ENCODE measurements at places on chromosomes 16 and 17.

DNA sequence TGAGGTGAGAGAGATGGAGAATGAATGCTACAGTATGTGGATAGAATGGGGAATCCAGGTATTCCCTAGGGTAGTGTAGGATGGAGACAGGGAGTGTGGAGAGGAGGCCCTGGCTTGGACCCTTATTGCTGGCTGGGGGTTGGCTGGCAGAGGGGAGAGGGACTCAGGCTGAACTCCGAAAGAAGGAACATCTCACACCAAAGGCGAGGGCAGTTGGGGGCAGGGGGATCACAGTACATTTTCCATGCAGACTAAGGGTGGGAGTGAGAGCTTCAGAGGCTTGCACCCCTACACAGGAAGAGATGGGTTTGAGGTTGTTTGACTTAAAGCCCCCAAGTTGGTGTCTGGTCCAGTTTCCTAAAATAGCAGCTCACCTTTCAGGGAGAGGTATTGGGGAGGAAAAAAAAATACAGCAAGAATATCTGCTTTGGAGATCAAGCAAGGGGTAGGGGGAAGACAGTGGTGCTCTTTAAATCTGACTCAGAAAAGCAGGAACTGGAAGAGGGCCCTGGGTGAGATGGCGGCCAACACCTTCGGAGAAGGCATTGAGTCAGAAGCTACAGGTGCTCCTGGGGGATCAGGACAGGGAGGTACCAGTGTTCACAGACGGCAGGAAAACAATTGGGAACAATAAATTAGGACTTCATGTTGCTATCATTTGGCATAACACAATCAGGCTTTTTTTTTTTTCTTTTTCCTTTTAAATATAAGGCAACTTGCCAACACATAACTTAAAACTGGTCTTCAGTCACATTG is 12.4 kb downstream of the TRAF4 start:
- DNase-seq = no peak

DNA sequence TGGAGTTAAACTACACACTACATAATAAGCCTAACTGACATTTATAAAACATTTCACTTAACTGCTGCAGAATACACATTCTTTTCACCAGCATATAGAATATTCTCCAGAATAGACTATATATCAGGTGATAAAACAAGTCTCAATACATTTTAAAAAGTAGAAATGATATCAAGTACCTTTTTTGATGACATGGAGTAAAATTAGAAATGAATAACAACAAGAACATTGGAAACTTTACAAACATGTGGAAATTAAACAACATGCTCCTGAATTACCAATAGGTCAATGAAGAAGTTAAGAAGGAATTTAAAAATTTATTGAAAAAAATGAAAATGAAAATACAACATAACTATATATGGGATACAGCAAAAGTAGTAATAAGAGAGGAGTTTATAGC is 47.5 kb upstream of the CES5A start:
- DNase-seq = no peak

GRCh38 chr16:3861808-3862451 is 18.6 kb downstream of the CREBBP start:
- DNase-seq = peak; percentile 37

GRCh38 chr17:67262435-67263117 is 17.6 kb upstream of the HELZ start:
- DNase-seq = no peak

- DNase-seq = no peak
These were observed 321.7 kb downstream of the C16orf95 start for GRCh38 chr16:86995456-86995855.

DNA sequence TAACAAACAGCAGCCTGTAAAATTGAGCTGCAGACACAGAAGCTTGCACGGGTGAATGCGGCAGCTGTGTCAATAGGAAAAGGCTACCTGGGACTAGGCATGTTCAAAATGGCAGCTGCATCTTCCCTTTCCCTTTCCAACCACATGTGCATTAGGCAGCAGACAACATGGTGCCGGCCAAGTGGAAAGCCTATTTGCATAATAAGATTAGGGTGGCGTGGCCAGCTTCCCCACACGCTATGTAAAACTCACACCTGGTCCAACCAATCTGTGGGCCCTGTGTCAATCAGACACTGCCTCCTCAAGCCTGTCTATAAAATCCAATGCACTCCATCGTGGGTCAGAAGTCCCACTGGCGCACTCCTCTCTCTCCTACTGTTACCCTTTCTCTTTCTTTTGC is 61.0 kb upstream of the RBBP6 start:
- no peak for DNase-seq

DNA sequence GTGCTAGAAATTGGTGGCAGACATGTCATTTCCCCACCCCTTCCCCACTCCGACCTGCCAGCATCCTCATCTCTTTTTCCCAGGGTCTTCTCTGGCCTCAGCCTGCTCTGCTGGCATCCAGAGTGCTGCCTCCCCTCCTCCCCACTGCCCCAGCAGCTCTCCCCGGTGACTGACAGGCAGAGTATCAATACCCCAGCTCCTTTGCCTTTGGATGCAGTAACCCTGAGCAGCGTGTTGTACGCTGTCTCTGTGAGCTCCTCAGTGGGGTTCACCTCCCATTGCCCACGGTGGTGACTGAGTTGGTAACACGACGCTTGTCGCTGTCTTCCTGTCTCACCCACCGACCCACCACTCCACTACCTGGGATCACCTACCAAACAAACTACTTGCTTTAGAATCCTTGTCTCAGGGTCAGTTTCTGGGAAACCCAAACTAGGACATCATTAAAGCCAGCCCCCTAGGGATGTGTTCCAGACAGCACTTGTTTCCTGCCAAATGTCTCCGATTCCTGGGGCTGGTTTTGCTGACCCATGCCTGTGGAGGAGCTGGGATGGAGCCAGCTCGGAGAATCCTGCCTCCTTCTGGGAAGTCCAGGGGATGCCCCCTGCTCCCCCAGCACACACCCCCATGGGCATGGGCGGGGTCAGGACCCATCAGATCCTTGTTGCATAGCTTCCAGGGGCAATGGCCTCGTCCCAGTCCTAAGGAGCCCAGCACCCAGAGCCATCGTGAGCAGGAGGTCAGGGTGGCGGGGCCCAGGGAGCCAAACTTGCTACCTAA is 8.3 kb upstream of the SBK1 start:
- no peak for DNase-seq

DNA sequence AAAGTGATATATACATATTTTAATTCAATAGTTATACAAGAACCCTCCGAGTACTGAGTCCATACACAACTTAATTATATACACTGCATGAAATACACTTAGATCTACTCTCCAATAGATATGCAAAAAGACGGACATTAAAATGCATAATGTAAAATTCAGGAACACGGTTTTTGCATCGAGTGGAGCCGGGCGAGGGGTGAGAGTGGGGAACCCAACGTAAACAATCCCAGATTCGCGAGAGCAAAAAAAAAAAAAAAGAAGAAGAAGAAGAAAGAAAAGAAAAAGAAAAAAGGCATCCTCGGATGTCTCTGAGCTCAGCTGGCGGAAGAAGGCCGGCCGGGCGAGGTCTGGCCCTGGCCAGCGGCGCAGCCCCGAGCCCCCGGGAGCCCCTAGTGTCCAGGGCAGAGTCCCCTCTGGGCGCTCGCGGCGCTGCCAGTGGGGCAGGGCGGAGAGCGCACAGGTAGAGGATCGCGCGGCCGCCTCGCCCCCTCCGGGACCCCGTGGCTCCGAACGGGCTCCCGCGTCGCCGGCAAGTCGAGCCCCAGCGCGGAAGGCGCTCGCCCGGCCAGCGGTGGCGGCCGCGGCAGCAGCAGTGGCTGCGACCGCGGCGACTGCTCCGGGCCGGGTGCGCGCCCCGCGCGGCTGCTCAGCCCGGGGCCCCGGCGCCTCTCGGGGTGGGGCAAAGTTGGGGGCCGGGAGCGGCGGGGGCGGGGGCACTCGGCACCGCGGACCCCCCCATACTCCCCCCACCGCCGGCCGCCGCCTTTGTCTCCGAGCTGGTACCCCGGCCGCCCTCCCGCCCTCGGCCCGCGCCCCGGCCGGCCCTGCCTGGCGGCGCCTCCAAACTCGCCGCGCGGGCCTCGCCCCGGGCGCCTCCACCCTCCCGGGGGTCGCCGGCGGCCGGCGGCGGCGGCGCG is 9.6 kb upstream of the ZFHX3 start:
- peak; percentile 71 for DNase-seq

DNA sequence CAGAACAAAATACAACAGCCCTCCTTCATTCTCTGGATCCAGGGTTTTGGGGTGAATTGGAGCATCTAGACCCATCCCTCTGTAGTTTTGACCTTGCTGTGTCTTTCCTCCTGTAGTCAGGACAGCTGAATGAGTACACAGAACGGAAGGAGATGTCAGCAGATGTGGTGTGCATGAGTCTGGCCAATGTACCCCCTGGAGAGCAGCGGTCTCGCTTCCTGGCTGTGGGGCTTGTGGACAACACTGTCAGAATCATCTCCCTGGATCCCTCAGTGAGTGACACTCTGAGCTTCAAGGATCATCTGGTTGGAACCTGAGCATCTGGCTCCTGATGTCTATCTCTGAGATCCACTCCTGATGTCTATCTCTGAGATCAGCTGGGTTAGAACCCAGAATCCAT is 32.4 kb downstream of the SF3B3 start:
- DNase-seq = no peak

GRCh38 chr17:50087246-50087911 is 7.8 kb upstream of the PDK2 start:
- DNase-seq = peak; percentile 83

GRCh38 chr17:78709751-78710181 is 72.3 kb downstream of the CYTH1 start:
- no peak for DNase-seq

DNA sequence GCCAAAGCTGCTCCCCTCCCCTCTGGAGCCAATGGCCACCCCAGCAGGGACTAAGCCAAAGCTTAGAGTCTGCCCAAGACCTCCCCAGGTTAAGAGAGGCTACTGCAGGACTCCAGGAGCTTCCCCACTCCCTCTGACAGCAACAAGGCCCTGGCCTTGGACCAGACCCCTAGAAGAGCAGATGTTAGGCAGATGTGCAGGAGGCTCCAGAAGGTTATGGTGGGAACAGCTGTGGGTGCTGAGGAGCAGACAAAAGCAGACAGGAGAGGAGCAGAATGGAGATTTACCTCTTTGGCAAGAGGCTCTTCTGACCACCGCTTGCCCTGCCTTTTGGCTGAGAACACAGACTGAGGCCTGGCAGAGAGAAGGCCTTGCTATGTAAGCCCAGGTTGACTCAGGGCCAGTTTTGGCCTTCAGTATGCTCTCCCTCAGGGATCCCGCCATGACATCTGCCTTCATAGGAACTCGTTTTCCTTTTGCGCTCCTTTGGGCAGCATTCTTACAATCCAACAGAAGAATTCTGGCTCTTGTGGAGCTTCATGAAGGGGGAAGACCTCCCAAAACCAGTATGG is 113.0 kb downstream of the RBFOX3 start:
- DNase-seq = no peak

DNA sequence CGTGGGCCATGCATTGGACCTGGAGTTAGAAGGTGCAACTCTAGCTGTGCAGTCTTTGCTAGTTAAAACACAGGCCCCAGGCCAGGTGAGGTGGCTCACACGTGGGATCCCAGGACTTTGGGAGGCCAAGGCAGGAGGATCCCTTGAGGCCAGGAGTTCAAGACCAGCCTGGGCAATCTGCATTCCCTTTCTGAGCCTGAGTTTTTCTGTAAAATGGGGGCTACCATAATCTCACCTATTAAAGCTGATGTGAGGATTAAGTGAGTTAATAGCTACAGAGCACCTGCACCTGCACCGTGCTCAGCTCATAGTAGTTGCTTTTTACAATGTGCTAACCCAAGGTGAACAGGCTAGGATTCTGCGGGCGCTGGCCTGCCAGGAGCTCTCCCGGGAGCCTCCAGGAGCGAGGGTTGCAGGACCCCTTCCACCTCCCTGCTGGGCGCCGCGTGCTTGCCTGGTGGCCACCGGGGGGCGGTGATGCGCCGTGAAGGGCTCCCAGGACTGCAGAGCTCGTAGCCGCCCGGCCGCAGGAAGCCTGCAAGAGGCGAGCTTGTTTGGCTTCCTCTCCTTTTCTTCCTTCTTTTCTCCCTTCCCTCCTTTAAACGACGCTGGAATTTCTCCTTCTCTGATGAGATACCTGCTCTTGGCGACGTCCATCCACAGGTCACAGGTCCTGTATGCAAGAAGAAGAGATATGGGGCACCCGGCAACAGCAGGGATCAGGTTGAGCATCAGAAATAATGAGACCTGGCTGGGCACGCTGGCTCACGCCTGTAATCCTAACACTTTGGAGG is 51.3 kb downstream of the ZFP90 start:
- DNase-seq = peak; percentile 55

GRCh38 chr17:80940171-80941123 is 51.2 kb upstream of the CHMP6 start:
- no peak for DNase-seq

DNA sequence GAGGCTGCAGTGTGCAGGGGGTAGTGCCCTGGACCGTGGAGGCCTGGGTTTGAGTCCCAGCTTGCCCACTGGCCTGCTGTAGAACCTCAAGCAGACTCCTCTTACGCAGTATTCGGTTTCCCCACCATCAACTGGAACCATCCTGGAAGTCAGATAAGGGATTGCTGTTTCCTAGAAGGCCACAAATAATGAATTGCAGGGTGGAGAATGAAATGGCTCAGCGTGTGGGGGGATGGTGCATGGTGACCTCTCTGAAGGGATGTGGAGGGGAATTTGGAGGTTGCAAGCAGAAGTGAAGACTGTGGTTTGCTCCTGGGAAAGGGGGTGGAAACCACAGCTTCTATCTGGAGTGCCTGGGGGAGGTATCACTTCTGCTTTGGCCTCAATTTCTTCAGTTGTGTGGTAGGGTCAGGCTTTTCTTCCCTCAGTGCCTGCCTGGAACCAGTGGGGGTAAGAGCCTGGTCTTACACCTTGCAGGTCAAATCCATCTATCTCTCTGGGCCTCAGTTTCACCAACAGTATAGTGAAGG is 1.7 kb downstream of the ADGRG5 start:
- DNase-seq = no peak

- DNase-seq = no peak
These were observed 57.2 kb downstream of the ACTG1 start for GRCh38 chr17:81455387-81455786.

DNA sequence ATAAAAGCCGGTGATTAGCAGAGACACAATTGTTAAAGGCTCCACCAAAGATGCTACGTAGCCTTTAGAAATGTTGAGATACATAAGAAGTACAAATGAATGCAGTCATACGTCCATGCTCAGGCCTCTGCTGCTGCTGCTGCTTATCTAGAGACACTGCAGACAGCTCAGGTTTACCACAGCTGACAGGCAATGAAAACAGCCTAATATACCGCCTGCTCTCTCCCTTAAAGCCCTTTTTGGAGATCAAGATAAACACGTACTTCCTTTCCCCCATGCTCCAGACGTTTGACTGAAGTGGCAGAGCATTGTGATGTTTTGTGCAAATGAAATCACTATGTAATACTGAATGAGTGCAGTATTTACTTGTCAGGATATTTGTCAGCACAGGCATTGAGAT is 185.3 kb downstream of the AATF start:
- DNase-seq = no peak

GRCh38 chr17:45984368-45984767 is 14.7 kb upstream of the STH start:
- no peak for DNase-seq

All from left ventricle myocardium superior (tissue), 1 donor.